Hematopoietic multipotent progenitor cell treated with erythropoietin and hydrocortisone succinate and interleukin-3 and kit ligand, for 17 days (in vitro differentiated cells): ENCODE measurements at places on chromosomes 3 and 15.

GRCh38 chr3:71421475-71421819 is 162.1 kb downstream of the FOXP1 start:
- no peak for DNase-seq

DNA sequence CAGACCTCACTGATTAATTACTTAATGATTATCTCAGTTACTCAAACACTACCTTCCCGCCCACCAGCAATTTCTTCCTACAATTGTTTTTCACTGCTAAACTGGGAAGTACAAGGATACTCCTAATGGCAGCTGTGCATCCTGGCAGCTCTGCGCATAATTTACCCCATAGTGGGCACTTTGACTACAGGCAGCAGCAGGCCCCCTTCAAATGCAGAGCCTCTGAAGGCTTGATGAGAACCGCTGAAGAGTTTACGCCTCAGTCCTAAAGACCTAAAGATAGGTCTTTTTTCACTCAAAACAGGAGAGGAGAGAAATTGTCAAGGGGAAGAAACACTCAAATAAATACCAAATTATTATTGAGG is 10.7 kb downstream of the CCDC32 start:
- no peak for DNase-seq

- DNase-seq: no peak
These were observed 179.4 kb upstream of the CGNL1 start for GRCh38 chr15:57196865-57197264.

- no peak for DNase-seq
These were observed 20.7 kb upstream of the PRR23E start for GRCh38 chr3:127172211-127172610.

- no peak for DNase-seq
These were observed 385.4 kb upstream of the SEMA6D start for GRCh38 chr15:47331829-47332393.

- no peak for DNase-seq
These were observed 35.0 kb downstream of the ZXDC start for GRCh38 chr3:126440709-126440995.
